ENCODE measurements at places on chromosomes 6 and 20. TPM values are rescaled to one million over a fixed set of nuclear protein-coding genes. Genes with fewer than 3 reads are reported as not detected.
A peak's percentile ranks its signal among the peaks of the same experiment; 100 is the strongest.

DNA sequence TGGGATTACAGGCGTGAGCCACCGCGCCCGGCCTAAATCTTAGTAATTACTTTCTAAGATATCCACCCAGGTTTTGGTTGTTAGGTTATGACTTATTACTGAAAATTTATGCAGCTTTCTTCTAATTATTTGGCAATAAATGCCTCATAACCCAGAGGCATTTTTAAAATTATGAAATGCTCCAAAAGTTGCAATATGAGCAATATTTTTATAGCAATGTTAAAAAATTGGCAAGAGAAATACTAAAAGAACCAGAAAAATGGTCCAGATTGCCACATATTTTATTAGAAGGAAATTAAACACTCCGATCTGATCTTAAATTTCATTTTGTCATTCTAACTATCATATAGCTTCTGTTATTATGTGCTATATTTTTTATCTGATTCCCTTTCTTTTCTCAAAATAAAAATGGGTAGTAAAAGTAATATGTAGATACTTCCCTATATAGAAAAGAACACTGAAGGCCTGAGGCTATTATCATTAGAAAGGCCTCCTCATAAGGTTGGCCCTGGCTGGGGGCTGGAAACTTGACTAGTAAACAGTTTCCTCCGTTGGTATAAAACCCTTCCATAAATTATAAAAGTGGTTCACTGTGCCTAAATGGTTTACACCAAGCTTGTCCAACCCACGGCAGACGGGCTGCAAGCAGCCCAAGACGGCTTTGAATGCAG is 22.1 kb downstream of the BLOC1S5 start:
- ATAC-seq = peak; percentile 41

GRCh38 chr6:150877928-150878327 is 12.4 kb downstream of the MTHFD1L start:
- no peak for ATAC-seq

- no peak for ATAC-seq
Measured at GRCh38 chr20:19867074-19867473, 109.0 kb downstream of the RIN2 start.

GRCh38 chr20:1212607-1213396 is 9.5 kb downstream of the C20orf202 start:
- ATAC-seq = peak; percentile 85

Gene PRL
- total RNA-seq = not detected

Gene OLIG3
- total RNA-seq = not detected

Gene TFAP2D
- total RNA-seq = not detected
